Skeletal muscle cell (primary cell): ENCODE measurements at places on chromosomes 6 and 20.

DNA sequence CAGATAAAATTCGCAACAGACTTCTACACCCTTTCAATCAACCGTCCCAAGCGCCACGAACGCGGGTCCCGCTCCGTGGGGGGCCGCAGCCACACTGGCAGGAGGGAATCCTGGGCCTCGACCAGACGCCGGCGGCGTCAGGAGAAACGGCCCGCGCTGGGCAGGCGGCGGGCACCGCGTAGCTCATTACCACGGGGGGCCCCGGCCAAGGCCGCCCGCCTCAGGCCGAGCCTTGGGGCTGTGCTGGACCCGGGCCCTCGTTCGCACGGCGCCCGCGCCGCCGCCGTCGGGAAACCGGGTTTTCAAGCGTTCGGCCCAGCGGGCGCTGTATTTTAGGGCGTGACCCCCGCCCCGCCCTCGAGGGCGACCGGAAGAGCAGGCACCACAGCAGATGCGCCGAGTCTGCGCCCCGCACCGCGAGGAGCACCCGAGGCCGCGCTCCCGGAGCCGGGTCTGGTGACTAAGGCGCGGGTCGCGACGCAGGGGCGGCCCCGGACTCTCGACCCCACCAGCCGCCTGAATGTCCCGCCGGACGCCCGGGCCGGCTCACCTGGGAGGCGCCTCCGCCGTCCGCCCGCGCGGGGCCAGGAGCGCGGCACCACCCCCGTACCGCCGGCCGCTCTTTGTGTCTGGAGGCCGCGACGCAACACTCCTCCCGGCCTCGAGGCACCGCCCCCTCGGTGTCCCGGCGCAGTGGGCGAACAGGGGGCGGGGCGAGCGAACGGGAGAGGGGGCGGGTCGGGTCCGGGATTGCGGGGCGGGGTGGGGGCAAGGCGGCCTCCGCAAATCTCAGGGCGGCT lies at the start of gene NINL:
Gene NINL, minus strand, starts transcription at position 627 of the 800 bp plus-strand sequence. CDS start 58,944 bp downstream, outside the sequence.
- no peak for DNase-seq

GRCh38 chr6:80366051-80366450 lies 259.6 kb downstream of the BCKDHB start:
- DNase-seq = no peak

- no peak for DNase-seq
These were observed 446.6 kb upstream of the JAG1 start for GRCh38 chr20:11120431-11120830.

DNA sequence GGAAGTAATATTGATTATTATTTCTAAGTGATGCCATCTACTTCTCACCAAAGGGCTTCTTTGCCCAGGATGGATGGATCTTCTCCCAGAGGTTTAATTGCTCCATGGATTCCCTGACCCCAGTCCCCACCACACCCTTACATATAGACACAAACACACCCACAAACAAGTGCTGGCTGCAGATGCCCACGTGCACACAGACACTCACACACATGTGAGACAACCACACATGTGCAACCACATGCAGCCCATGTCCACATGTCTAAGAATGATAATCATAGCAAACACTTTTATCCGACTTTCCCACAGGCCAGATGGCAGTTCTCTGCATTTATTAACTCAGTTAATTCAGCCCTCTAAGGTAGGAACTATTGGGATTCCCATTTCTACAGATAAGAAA lies 44.2 kb downstream of the MAFB start:
- DNase-seq = no peak

GRCh38 chr6:138101946-138102731 lies 5.1 kb downstream of the PERP start:
- no peak for DNase-seq

DNA sequence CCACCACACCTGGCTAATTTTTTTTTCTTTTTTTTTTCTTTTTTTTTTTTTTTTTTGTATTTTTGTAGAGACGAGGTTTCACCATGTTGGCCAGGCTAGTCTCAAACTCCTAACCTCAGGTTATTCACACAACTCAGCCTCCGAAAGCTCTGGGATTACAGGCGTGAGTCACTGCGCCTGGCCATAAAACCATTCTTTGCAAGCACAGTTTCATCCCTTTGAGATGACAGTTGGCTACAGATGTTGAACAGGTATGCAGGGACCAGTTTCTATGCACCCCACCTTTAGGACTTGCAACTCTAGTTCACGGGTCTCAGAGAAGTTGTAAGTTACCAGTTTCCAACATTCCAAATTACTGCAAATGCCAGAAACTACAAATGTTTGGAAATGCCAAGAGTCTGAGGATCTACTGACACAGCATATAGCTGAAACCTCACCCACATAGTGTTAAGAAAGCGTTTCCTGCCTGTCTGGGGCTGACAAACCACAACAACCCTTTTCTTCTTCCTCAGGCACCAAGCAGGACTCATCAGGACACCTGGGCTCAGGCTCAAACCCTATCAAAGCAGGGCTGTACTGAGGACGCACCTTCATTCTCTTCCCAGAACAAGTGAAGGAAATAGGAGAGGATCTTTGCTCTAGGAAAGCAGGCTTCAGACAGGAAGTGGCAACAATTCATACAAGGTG lies 22.9 kb downstream of the ARHGAP18 start:
- DNase-seq = no peak

GRCh38 chr20:49814057-49814694 lies 1.5 kb downstream of the SLC9A8 start:
- DNase-seq = no peak

- no peak for DNase-seq
These were observed 67.8 kb upstream of the LTV1 start for GRCh38 chr6:143775336-143775735.

- DNase-seq = no peak
These were observed 22.8 kb downstream of the SRSF3 start for GRCh38 chr6:36616893-36617521.

GRCh38 chr20:64029293-64030117 lies 6.5 kb upstream of the C20orf204 start:
- no peak for DNase-seq

DNA sequence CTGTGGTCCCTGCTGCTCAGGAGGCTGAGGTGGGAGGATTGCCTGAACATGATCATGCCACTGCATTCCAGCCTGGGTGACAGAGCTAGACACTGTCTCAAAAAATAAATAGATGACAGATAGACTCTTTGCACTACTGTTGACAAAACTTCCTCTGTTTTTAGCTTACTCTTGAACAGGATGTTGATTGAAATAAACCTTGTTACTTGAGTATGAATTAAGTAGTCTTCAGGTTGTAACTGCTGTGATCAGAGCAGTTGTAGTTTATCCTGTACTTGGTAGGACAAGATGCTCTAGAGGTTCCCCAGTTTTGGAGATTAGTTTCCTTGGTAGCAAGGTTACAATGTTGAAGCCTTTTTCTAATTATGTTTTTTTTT lies 1.5 kb downstream of the GTF3C6 start:
- no peak for DNase-seq

GRCh38 chr6:116439522-116440051 lies 21.6 kb upstream of the CALHM6 start:
- DNase-seq = no peak

- DNase-seq = no peak
These were observed 50.7 kb upstream of the ERVFRD-1 start for GRCh38 chr6:11162262-11162661.

- no peak for DNase-seq
These were observed 106.9 kb downstream of the IPCEF1 start for GRCh38 chr6:154249499-154250298.

GRCh38 chr6:124888581-124889371 lies 73.5 kb upstream of the RNF217 start:
- no peak for DNase-seq

GRCh38 chr6:69865126-69865525 lies 1.2 kb upstream of the COL19A1 start:
- peak; percentile 39 for DNase-seq

DNA sequence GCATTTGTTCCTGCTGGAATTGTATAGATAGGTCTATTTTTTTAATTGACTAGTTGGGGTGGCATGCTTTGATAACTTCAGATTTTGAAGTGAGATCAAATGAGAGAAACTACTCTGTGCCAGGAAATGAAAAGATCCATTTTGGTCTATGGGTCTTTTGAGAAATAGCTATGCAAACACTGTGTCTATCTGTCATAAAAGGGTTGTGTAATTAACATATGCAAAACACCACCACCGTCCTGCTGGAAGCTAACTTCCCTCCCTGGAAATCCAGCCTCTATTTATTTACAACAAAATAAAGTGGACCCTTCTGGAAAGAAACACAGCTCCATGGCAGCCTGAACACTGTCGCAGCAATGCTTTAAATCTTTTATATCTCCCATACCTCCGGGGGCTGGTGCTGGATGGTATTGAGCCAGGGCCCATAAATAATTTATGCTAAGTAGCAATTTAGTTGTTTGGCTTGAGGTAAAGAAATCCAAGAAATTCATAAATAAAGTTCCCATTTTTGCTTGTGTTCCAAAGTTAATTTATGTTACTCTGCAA lies 244.2 kb upstream of the POU3F2 start:
- no peak for DNase-seq

GRCh38 chr20:13223736-13224520 lies 2.9 kb downstream of the ISM1 start:
- DNase-seq = no peak

- no peak for DNase-seq
These were observed 40.0 kb downstream of the SF3B5 start for GRCh38 chr6:144055121-144055931.

DNA sequence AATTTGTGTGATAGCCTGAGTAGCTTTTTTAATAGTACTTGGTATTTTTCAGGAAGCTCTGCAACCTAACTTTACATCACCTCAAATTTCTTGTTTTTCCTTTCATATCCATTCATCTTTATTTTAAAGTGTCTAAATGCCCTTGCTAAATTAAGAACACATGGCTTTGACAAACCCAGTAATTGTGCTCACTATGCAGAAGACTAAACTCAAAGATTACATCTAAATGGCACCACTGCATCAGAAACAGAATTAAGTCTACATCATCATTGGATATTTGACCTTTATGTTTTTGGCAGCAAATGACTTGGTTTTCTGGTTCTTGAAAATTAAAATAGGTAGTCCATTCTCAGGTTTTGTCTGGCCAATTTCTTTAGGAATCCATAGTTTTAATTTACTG lies 69.6 kb upstream of the HDGFL1 start:
- DNase-seq = no peak

DNA sequence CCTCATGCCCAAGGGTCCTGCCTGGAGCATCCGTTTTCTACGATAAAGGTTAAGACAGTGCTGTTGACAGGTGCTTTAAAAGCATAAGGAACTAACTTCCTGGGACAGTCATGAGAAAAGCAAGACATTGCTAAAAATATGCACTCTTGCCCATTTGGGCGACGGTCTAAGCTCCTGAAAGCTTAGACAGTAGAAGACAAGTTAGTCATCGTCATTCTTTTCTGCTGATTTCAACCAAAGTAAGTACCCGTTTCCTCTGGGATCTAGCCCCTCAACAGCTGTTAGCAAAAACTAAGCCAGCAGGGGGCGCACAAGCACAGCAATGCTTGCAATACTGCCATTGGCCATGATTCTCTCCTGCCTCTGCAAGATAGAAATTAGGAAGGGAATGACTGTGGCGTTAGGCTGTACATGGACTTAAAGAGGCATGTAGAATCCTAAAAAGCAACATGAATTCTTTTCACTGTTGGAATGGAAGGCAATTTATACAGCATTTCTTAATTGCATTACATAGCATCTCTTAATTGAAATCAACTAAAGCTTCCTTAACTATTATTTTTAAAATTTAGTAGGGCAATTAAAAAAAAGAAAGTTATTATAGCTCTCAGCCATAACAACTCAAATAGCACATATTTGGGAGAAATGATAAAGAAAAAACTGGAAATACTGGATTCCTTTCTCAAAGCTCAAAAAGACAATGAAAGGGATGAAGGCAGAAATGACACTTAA lies 147.8 kb upstream of the RALGAPA2 start:
- DNase-seq = peak; percentile 34

DNA sequence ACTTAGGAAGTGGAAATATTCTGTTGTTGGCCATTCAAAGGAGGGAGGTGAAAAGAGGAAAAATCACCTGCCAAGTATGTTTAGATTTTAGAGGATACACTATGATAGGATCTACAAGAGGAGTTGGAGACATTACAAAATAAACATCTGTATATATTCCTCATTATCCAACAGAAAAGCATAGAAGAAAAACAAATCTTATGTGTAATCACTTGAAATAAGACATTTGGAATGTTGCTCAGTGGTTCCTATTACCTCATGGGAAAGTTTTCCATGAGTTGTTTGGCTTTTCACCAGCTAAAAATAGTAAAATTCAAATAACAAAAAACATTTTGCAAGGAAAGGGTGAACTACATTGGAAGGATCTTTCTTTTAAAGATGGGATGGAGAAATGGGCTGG lies 76.7 kb upstream of the CARMIL1 start:
- peak; percentile 41 for DNase-seq

- no peak for DNase-seq
These were observed 1492.5 kb downstream of the HACE1 start for GRCh38 chr6:103367212-103367611.

DNA sequence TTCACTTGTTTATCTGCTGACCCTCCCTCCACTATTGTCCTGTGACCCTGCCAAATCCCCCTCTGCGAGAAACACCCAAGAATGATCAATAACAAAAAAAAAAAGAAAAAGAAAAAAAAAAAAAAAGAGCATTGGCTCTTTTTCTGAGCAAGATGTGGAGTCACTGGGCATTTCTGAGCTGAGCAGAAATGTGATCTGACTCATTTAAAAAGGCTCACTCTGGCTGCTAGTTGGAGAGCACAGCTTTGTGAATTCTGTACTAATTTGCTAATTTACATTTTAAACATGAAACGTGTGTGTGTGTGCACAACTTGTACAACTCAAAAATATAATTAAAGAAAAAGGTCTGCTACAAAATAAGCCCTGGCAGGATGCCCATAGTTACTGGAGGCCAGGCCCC lies 20.2 kb downstream of the SCML4 start:
- no peak for DNase-seq

- DNase-seq = no peak
These were observed 400.8 kb upstream of the CHD6 start for GRCh38 chr20:42018979-42019378.

GRCh38 chr20:20894753-20895152 lies 182.3 kb upstream of the RALGAPA2 start:
- no peak for DNase-seq

DNA sequence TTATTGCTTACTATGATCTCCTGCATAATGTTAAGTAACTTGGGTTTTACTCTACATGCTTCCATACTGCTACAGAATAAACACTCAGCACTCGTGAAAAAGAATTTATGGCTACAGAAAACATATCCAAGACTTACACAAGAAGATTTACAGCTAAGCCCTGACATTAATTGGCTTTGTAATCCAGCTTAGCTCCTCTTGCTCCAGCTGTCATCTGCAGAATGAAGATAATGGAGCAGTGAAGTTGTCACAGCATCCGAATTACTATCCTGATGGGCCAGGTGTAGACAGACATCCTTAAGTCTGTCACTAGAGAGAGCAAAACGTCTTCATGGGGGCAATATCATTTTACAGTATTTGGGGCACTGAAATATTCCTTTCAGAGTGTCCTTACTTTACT lies 155.3 kb downstream of the PRKN start:
- DNase-seq = no peak

DNA sequence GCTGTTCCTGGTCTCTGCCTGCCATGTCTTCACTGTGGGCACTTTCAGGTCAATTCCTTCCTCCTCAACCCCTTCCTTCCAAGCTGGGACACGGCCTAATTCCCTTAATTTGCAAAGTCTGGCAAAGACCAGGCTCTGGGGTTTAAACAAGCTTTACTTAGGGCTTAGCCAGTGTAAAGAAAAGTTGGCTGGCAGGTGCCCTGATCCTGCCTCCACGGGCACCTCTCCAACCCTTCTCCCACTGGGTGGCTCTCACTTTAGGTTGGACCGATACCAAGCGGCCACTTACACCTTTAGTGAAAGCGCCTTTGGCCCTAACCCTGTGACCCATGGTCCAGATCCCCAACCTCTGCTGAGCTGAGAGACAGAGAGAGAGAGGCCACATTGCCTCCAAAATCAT lies 13.7 kb upstream of the MLN start:
- DNase-seq = no peak
